ENCODE measurements at places on chromosomes 16 and 17. TPM values are rescaled to one million over a fixed set of nuclear protein-coding genes. Genes with fewer than 3 reads are reported as not detected.

GRCh38 chr16:68378436-68379415, 67.9 kb downstream of the PRMT7 start:
- no peak for ATAC-seq

DNA sequence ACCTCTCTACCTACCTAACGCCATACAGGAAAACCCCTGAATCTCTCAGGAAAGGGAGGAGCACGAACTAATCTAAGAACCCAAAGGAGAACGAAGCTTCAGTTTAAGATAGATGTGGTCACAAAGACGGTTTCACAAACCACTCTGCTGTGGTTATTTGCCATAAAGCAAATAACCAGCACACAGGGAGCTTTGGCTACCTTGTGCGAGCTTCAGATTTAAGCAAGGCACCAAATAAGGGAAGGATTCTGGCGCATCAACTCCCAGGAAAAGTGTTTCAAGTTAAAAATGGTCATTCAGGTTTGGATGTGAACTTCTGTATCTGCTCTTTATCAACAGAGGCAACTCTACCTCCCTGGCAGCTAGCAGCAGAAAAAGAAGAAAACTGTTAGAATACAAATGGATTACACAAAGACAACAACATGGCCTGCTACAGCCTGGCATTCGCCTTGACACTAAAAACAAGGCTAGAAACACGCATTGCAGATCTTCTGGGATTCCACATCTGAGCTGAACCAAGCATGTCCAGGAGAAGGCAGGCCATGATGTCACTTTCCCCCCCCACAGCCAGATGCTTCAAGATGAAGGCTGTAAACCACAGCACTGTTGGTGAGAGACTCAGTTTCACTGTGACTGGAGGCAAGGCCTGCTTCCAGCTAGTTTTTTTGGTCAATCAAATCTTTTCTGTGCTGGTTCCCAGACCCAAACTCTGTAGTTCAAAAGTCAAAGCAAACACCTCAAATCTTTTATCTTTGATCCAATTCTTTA, 43.6 kb downstream of the SMG6 start:
- ATAC-seq: no peak

DNA sequence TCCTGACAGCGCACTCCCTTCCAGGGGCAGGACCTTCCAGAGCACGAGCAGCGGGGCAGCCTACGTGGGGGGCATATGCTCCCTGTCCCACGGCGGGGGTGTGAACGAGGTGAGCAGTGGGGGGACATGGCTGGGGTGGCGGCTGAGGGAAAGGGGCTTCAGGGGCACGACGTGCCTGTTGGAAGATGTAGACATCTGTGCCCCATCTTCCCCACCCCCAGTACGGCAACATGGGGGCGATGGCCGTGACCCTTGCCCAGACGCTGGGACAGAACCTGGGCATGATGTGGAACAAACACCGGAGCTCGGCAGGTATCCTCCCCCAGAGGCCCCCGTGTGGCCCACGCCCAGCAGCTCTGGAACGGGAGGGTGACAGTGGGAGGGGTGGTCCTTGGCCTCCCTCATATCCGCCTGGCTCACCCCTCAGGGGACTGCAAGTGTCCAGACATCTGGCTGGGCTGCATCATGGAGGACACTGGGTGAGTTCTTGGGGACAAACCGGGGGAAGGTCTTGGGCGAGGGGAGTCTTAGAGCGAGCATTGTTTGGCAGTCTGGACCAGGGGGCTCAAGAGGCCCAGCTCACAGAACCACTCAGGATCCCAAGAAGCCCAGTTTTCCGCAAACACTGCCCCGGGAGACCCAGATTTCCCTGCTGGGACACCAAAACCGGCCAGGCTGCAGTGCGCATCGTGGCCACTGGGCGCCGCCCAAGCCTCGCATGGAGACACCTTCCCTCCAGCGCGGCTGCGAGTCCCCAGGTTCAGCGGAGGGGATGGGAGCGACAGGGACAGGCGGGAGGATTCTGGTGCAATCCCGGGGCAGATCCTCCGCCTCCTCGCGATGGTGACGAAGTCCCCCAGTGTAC, 15.7 kb downstream of the ADAM11 start:
- peak; percentile 23 for ATAC-seq

DNA sequence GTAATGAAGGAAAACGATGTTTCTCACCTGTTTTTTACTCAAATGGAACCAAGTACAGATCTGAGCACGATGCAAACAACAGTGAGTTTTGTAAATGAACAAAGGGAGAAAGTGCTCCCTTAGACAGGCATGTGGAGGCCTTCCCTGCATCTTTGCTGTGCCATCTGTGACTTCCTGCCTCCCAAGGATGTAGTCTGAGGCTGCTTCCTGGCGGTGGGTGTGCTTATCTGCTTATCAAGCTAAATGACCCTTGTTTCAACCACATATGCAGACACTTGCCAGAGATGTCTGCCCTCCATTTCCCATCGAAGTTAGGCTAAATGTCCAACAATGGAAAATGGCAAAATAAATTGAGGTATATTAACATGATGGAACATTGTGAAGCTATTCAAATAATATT, 34.6 kb downstream of the RGS9 start:
- ATAC-seq: no peak

GRCh38 chr17:30236766-30237165, 1.3 kb upstream of the SLC6A4 start:
- ATAC-seq: peak; percentile 56

GRCh38 chr17:17770632-17771044, 66.1 kb downstream of the SREBF1 start:
- peak; percentile 66 for ATAC-seq

GRCh38 chr17:29682054-29682453, 59.3 kb upstream of the CORO6 start:
- peak; percentile 14 for ATAC-seq

DNA sequence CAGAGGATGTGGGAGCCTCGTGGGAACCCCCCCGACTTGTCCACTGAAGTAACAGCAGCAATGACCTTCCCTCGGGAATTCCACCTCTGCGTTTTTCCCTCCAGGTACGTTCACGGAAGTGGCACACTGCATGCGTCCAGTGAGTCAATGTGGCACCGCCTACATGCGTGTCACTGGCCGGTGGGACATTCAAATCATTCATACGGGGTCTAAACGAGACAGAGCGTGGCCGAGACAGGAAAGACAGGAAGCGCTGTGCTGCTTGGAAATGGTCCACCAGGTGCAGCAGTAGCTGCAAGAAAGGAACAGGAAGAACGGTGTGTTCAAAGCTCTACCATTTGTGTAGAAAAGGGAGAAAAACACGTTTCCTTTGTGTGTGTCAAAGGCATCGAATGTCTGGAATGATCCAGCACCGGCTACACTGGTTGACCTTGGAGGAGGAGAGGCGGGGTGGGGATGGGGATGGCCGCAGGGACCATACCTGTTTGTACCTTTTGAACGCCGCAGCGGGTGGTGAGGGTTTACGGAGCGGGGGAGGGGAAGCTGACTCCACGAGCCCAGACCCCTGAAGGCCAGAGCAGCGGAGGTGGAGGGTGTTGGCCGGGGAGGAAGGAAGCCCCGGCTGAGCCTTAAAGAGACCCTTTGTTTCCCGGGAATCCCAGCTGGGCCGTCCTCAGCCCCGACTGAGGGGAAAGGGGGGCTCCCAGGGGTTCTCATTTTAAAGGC, 1.7 kb upstream of the PGAP6 start:
- ATAC-seq: peak; percentile 10

- ATAC-seq: no peak
Measured at GRCh38 chr16:53515811-53516210, 12.8 kb upstream of the AKTIP start.

DNA sequence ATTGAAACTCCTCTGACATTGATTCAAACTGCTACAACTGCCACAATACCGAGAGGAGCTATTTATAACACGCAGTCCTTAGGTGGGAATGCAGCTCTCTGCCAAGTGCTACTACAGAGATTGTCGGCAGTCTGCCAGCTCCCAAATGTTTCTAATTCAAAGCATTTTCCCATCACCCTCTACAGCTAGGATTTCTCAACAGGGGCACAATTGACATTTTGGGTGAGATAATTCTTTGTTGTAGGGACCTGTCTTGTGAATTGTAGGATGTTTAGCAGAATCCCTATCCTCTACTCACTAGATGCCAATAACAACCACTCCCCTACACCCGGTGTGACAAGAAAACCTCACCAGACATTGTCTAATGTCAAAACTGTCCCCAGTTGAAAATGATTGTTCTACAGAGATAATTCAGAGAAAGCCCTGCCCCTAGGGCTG, 7.8 kb upstream of the N4BP1 start:
- ATAC-seq: no peak

DNA sequence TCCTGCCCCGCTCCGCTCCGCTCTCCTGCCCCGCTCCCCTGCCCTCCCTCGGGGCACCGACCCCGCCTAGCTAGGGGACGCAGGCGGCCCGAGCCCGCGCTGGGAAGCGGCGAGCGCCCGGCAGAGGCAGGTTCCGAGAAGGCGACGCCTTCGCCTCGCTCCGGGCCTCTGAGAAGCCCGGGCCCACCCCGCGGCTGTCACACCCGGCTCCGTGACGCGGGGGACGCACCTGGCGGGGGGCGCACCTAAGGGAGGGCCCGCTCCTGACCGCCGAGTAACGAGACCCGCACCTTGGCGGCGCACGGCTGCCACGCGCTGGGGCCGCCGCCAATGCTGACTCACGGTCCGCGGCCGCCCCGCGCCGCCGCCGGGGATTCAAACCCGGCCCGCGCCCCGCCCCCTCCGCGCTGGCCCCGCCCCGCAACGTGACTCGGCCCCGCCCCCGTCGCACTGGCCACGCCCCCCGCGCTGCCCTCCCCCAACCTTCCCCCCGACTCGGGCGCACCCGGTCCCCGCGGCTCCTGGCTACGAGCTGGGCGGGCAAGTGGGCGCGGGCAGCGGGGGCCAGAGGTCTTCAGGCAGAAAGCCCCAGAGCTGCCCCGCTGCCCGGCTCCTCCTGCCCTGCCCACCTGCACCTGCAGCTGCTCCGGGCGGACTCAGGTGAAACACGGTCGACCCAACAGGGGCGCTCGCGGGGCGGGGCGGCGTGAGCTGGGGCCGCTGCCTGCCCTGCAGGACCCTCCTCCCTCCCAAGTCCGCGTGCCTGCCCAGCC, 27.8 kb downstream of the GNPTG start:
- peak; percentile 65 for ATAC-seq

DNA sequence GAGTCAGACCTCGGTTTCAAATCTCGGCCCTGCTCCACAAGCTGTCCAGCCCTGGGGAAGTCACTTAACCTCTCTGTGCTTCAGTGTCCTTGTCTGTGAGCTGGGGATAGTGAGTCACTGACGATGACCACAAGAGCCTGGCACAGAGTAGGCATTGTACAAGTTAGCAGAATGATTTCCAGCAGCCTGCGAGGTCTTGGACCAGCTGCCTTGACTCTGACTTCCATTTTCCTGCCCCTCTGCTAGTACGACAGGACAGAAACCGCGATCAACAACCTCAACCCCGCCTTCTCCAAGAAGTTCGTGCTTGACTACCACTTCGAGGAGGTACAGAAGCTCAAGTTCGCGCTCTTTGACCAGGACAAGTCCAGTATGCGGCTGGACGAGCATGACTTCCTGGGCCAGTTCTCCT, 20.7 kb downstream of the CPNE2 start:
- no peak for ATAC-seq

DNA sequence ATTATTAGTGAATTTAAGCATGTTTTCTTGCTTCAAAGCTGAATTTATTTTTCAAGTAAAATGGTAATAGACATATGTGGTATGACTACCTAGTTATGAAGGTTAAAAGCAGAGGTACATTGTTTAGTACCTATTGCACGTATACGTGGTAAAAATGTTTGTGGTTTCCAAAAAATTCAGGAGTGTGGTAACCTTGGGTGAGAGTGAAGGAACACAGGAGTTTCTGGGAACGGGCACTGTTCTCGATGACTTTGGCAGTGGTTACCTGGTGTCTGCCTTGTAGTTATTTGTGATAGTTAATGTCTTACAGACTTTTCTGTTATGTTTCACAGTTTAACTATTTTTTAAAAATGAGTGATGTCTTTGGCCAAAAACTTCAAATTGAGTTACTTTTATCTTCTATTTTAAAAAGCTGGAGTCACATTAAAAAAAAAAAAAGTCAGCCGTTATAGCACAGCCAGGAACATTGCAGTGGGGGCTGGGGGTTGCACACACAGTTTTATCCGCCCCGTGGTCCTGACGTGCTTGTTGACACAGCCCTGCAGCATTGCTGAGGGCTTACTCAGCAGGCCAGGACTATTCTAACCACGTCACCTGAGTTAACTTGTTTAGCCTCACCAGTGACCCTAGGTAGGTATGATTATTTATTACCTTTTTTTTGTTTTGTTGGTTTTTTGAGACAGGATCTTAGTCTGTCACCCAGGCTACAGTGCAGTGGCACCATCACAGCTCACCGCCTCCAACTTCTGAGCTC, 10.9 kb downstream of the JPT2 start:
- no peak for ATAC-seq

DNA sequence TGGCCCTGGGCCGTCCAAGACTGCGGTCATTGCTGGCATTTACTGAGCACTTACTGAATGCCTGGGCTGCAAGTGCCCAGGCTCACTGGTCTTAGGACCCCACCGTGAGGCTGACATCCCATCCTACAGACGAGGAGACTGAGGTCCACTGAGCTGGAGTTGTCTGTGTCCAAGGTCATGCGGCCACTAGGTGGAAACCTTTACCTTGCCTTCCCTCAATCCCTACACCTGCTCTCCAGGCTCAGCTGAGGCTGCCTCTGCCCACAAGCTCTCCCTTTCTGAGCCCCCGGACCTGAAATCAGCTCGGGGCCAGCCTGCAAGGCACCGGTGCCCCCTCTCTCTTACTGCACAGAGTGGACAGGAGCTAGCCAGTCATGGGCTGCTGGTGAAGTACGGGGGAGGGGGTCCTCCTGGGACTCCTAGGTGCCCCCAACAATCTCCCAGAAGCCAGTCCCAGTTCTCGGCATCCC, 1.5 kb downstream of the CASKIN1 start:
- peak; percentile 53 for ATAC-seq

DNA sequence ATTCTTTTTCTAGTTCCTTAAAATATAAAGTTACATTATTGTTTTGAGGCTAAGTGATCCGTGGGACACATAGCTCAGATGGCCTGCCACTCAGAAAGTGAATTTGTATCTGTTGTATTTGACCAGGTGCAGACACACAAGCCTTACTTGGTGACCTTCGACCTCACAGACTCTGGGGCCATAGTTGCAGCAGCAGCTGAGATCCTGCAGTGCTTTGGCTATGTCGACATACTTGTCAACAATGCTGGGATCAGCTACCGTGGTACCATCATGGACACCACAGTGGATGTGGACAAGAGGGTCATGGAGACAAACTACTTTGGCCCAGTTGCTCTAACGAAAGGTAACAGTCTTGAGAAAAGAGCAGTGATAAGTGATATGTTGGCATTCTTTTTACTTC, 30.5 kb downstream of the TMEM11 start:
- no peak for ATAC-seq

GRCh38 chr16:25838724-25839186, 147.0 kb downstream of the HS3ST4 start:
- ATAC-seq: peak; percentile 11

- ATAC-seq: no peak
Measured at GRCh38 chr17:34408439-34408838, 45.4 kb upstream of the CCL1 start.

GRCh38 chr16:2985893-2986355, 5.7 kb upstream of the PKMYT1 start:
- ATAC-seq: no peak

PRAC2 gene
- total RNA-seq: not detected

CDH3 gene
- total RNA-seq: 4.6 TPM

ARL5C gene
- 0.56 TPM for total RNA-seq

CD7 gene
- 1.1 TPM for total RNA-seq

RABEP1 gene
- total RNA-seq: 46.8 TPM

BOLA2B gene
- total RNA-seq: 80.6 TPM

PIPOX gene
- 4.9 TPM for total RNA-seq

CTF1 gene
- 0.41 TPM for total RNA-seq

ITPRIPL2 gene
- 14.7 TPM for total RNA-seq
